Stromal cell of bone marrow (primary cell): ENCODE measurements at places on chromosomes 6 and 20.

GRCh38 chr6:31940256-31940664 is 5.6 kb upstream of the CFB start:
- no peak for DNase-seq

GRCh38 chr6:7737867-7738266 is 12.0 kb downstream of the BMP6 start:
- no peak for DNase-seq

DNA sequence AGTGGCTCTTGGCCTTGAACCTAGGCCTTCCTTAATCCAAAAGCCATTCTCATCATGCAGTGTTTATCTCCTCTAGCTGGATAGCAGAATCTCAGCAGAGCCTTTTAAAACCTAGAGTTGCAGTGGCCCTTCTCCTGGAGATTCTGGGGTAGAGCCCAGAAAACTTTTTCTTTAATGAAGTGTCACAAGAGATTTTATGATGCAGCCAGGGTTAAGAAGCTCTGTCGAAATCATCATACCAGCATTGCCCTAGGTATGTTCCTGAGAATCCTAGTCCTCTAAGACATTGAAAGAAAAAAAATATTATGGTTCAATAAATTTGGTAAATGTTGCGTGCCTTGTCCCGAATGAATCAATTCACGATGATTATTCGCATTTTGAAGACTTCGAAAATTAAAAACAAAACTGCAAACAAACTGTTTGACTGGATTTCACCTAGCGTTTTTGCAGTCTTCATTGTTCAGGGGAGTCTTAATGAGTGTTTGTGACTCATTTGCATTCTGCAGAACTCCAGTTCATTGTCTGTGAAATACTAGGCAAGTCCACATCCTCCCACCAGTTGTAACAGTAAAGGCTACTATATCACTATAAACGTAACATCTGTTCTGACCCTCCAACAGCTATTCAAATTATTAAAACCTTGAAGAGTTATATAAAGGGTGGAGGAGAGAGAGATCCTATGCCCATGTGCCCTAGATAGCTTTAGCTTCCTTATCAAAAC is 198.6 kb downstream of the UST start:
- DNase-seq = no peak

DNA sequence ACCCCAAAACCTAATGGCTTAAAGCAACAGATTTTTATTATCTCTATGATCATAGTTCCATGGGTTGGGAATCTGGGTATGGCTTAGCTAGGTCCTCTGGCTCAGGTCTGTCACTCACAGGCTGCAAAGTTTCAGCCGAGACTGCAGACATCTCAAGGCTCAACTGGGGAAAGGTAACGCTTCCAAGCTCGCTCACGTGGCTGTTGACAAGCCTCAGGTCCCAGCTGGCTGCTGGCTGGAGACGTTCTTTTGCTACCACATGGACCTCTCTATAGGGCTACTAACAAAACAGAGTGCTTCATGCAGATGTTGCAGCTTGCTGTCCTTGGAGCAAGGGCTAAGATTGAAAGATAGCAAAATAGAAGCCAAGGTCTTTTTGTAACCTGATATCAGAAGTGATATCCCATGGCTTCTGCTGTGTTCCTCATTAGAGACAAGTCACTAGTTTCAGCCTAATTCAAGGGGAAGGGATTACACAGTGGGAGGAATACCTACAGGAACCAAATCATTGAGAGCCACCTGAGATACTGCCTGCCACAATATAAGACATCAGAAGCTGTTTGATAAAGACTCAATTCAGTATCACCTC is 6.6 kb downstream of the HTR1E start:
- DNase-seq = no peak
